ENCODE measurements at places on chromosomes 11 and 22.
A peak's percentile ranks its signal among the peaks of the same experiment; 100 is the strongest.

GRCh38 chr11:99098751-99099150 lies 78.0 kb downstream of the CNTN5 start:
- no peak for DNase-seq

DNA sequence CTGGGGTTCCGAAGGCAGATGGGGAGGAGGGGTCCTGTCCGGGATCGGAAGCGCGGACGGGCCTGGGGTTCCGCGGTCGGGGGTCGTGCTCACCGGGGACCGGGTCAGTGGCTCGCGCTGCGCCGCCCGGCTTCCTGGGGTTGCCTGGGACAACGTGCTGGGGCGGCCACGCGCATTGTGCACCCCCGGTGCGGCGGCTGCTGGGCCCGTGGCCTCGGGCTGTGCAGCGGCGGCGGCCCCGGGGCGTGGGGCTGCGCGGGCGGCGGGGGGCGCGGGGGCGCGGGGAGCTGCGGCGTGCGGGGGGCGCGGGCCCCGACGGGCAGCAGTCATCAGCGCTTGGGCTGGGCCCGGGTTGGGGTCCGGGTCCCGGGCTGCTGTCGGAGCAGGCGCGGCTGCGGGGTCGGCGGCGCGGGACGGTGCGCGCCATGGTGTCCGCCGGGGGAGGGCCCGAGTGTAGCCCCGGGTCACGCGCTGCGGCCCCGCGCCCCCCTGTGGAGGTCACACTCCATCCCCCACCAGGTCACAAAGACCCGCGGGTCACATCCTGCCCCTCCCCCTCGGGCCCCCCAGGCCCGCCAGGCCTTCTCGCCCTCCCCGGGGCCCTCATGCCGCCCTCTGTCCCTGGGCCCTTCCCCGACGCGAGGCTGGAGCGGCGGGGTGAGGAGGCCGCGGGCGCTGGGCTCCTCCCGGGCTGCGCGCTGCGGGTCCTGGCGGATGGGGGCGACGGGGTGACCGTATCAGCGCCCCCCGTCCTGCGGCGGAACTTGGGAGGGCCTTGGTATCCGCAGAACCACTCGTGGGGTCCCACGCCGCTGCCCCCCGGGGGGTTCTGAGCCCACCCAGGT lies at the start of gene TTLL8:
Gene TTLL8 (minus strand): TSS at position 238 of the 845 bp plus-strand sequence.
- DNase-seq = peak; percentile 26

- no peak for DNase-seq
These were observed 67.7 kb downstream of the SPON1 start for GRCh38 chr11:14029971-14030920.

DNA sequence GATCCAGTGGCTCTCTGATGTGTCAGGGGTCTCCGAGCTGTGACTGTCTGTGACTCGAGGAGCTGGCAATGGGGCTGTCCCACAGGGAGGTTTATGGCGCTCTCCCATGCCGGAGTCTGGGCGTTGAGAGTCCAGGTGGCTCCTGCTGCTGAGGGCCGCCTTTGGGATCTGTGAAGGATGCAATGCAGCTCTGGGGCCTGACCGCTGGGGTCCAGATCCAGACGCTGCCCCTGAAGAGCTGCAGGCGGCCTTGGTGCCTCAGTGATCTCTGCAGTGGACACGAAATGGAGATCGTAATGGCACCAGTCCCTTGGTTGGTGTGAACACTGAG lies 155.3 kb downstream of the TBC1D22A start:
- no peak for DNase-seq

GRCh38 chr22:46931414-46931813 lies 169.0 kb downstream of the TBC1D22A start:
- DNase-seq = no peak

DNA sequence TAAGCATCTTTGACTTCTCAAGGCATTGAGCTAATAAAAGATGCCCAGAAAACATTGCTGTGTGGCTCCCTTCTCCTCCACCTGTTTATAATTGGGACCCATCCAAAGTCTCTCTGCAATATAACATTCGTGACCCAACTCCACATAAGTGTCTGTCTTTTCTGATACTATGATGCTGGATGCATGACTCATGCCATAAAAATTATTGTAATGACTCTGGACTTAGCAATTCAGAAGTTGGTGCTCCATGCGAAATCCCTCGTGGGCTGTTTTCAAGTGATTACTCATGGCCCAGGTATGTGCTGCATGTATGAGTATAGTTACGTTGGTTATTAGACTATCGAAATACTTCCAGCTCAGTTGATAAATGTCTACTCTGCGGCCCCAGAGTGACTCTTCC lies 11.7 kb downstream of the FJX1 start:
- DNase-seq = no peak

DNA sequence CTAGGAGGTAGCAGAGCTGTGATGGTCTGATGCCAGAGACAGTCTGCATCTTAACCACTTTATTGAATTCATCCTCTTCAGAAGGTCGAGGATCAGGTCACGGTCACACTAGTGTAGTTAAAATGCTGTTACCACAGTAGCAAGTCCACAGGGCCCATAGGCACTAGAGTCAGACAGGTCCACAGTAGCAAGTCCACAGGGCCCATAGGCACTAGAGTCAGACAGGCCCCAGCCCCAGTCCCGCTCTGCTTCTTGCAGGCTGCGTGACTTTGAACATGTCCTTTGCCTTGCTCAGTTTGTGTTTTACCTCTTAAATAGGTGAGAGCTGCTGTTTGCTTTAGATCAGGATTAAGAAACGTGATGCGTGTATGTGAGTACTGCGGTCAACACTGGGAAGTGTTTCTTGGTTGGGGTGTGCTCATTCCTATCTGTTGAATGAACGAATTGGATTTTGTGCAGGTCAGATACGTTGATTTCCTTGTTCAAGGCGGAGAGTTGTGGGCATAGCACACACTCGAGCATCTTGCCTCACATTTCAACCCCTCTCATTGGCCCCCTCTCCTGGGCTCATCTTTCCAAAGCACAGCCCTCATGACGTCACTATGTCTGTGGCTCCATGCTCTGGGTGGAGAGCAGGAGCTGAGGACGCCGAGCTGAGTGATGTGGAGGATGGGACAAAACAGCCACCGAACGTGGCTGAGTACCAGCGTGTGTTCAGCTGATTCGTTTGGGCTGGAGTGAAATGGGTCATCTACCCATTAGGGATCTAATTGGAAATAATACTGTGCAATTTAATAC lies 191.7 kb downstream of the TBC1D22A start:
- DNase-seq = no peak

DNA sequence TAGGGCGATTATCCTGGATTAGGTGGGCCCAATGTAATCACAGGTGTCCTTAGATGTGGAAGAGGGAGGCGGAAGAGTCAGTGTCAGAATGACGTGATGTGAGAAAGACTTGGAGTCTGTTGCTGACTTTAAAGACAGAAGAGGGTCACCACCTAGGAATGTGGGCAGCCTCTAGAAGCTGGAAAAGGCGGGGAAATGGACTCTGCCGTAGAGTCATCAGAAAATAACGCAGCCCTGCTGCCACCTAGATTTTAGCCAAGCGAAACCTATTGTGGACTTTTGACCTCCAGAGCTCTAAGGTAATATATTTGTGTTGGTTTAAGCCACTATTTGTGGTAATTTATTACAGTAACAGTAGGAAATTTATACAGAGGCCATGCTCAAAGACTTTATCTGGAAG lies 4.8 kb downstream of the DDX10 start:
- no peak for DNase-seq

DNA sequence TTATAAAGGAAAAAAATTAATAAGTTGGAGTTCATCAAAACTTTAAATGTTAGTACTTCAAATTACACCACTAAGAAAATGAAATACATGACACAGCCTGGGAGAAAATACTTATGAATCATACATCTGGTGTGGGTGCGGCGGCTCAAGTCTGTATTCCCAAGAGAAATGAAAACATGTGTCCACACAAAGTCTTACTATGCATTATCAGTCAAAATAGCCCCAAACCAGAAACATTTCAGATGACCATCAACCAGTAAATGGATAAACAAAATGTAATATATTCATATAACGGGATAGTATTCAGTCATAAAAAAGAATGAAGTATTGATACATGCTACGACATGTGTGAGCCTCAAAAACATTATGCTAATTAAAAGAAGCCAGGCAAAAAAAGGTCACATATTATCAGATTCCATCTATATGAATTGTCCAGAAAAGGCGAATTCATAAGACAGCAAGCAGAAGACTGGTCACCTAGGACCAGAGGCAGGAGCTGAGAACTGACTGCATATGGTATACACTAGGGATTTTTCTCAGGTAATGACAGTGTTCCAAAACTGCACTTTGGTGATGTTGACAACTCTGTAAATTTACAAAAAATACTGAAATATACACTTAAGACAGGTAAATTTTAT lies 5.3 kb upstream of the AKIP1 start:
- no peak for DNase-seq

- no peak for DNase-seq
These were observed 740 bp upstream of the TRMT2A start for GRCh38 chr22:20117633-20118299.

- peak; percentile 41 for DNase-seq
These were observed 64.9 kb downstream of the NAV2 start for GRCh38 chr11:19777377-19778102.

DNA sequence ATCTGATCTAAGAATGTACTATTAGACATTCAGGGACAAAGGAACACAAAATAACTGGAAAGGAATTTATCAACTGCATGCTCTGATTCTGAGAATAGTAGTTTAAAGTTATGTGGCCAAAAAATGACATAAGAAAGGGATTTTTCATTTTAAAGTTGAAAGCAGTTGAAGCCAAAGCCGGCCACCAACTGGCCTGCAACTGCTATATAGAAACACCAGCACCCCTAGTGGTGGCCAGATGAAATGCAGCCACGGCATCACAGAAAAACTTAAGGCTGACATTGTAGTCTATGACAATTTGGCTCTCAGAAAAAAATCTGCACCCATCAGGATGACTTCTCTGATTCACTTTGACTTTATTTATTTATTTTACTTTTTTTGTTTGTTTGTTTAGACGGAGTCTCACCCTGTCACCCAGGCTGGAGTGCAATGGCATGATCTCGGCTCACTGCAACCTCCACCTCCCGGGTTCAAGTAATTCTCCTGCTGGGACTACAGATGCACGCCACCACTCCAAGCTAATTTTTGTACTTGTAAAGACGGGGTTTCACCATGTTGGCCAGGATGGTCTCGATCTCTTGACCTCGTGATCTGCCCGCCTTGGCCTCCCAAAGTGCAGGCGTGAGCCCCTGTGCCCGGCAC lies 59.2 kb downstream of the SLC35F2 start:
- DNase-seq = peak; percentile 61

DNA sequence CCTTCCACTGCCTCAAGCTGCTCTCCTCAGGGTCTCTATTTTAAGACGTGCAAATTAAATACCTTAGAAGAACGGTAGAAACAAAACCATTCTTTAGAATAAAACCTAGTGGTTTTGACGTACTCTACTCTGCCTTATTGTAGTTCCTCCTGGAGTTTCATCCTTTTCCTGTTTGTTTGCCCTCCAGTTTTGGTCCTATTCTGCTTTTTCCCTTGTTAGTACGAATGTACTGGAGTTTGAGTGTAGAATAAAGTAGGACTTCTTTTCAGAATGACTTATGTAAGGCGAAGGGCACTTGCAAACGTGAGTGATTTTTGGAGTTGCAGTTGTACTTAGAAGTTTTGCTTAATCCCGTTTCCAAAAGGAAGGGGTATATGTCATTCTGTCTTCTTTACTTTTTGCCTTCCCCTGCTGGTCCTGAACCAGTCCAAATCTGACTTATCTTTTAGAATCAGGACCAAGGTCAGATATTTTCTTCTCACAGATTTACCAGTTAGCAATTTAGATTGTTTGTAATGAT lies 1.4 kb downstream of the SIK2 start:
- no peak for DNase-seq

DNA sequence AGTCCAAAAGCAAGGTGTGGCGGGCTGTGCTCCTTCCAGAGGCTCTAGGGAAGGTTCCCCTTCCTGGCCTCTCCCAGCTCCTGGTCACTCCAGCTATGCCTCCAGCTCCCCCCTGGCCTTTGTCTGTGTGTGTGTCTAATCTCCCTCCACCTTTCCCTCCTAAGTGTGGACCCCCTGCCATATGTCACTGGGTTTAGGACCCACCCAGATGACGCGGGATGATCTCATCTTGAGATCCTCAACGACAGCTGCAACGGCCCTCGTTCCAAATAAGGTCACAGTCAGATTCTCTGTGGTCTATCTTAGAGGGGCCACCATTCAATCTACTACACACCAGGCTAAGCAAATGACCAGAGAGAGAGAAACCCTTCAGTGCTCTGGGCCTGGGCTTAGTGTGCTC lies 107.9 kb downstream of the ARHGAP8 start:
- DNase-seq = no peak

DNA sequence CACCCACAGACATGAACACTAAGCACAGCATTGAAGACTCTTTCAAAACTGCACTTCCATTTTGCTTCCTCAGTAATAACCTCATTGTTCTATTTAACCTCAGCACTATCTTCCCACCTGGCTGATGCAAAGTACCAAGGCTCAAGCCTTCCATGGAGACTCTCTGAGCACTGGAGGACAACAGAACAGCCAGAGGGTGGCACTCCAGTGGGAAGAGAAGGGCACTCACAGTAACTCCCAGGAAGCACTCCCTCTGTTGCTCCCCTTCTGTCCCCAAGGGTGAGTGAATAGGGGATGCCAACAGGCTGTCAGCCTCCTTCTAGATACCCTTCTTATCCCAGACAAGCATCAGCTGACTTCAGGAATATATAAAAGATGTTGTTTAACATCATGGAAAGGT lies 3.5 kb downstream of the ME3 start:
- DNase-seq = no peak

- no peak for DNase-seq
These were observed 65.4 kb upstream of the BLID start for GRCh38 chr11:122181372-122181771.

GRCh38 chr11:62851807-62852522 lies 12.6 kb upstream of the WDR74 start:
- DNase-seq = no peak

Data from H9 (cell line).